CD4-positive, alpha-beta T cell treated with Interleukin-4 for 4 hours (primary cell): ENCODE measurements at places on chromosomes 12 and 14.
A peak's percentile ranks its signal among the peaks of the same experiment; 100 is the strongest.

DNA sequence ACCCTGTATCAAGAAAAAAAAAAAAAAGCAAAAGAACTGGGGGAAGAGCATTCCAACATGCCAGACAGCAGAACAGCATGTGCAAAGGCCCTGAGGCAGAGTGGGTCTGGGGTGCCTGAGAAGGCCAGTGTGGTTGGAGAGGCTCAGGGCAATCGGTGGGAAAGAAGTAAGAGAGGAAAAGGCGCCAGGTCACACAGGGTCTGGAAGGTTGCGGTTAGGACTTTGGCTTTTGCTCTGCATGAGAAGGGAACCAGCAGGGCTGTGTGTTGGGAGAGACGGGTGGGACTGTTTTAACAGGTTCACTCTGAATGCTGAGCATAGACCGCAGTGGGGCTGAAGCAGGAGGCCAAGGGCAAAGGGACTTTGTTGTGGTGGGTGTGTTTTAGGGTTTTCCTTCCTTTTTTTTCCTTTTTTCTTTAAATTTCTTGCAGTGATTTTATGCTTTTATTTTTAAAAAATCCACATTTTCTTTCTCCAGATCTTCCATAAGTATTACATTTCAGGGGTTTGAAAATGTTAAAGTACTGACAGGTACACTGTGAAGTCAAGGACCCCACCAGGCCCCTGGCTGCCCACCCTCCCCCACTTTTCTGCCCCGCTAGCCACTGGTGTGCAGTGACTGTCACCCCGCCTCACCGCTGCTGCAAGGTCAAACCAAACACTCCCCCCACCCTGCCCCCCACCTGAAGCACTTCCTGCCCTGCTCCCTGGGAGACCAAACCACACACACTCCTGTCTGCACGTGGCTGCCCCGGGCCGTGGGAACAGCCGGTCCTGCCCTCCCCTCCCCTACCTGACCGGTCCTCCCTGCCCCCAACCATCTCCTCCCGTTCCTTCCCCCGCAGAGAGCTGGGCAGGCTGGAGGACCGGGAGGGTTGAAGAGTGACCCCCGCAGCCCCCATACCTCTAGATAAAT is 30.0 kb downstream of the DTX1 start:
- DNase-seq = peak; percentile 35

GRCh38 chr12:50551866-50552265 is 47.1 kb downstream of the DIP2B start:
- no peak for DNase-seq

GRCh38 chr12:86741531-86741930 is 485.3 kb upstream of the MGAT4C start:
- no peak for DNase-seq

GRCh38 chr14:77574446-77575115 is 41.9 kb downstream of the SPTLC2 start:
- no peak for DNase-seq

- DNase-seq = no peak
These were observed 572 bp downstream of the EFS start for GRCh38 chr14:23364164-23365035.

DNA sequence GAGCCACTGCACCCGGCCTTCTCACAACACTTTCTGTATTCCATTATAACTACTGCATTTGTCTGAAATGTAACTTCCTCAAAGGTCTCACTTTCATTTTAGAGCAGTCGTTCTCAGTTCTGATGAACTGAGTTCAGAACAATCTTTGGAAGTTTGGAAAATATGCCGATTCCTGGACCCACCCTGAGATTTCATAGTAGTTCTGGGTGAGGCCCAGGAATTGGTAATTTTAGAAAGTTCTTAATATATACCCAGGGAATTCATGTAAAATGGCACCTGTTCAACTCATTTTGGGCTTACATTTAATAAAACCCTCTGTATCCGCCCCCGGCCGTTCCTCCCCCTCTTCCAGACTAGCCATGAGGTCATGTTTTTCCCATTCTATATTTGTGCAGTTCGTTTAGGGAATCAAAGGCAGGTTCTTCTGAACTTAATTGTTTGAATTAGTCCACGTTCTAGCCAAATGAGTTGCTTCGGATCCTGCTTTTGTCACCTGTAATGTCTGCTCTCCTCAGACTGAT is 5.9 kb downstream of the GSG1 start:
- DNase-seq = no peak

- DNase-seq = no peak
These were observed 83.1 kb downstream of the ANO6 start for GRCh38 chr12:45298721-45299692.

DNA sequence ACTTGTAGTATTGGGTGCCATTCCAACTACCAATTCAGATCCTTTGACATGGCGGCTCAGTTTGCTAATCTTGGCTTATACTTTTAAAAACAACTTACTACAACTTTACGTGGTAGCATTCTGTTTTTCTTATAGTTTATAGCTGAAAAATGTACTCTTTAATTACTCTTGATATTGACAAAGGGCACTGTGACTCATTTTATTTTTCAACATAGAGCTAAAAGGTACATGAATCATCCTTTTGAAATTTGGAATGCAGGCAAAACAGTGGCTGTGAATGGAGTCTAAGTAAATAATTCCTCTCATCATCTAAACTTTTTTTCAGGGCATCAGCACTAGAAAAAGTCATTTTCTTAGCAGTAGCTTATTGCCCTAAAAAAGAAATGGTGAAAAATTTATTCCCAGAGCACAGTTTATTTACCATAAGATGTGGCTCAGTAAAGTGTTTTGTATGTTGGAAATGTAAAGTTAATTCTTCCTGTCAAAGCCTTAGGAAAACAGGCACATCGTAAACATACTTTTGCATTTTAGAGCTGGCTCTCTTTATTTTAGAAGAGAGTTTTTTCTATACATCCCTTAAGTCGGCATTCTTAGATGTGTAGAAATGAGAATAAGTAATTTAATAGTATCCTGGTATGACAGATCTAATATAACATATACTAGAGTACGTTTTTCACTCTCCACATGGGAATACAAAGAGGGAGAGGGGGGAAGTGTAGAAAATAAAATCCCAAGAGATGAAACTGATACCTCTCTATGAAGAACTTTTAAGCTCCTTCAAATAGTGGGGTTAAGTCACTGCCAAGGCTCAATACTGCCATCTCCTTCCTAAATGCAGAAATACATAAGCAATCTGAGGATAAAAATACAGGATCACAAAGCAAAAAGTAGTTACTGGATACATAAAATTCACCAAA is 55.2 kb downstream of the SLC25A21 start:
- no peak for DNase-seq

GRCh38 chr12:112844814-112845565 is 53.4 kb downstream of the RPH3A start:
- no peak for DNase-seq

- no peak for DNase-seq
These were observed 34.9 kb upstream of the ZNF740 start for GRCh38 chr12:53145383-53146260.

DNA sequence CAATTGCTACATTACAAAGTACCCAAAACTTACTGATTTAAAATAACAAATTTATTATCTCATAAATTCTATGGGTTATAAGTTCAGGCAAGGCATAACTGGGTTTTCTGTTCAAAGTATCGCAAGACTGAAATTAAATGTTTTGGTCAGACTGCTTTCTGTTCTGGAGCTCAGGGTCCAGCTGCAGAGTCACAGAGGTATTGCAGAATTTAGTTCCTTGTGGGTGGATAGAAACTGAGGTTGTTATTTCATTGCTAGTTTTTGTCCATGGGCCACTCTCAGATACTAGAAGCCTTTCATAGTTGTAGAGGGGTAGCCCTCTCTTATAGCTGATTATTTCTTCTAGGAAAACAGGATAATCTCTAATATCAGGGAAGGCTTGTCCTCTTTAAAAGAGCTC is 467.9 kb downstream of the TRHDE start:
- no peak for DNase-seq

DNA sequence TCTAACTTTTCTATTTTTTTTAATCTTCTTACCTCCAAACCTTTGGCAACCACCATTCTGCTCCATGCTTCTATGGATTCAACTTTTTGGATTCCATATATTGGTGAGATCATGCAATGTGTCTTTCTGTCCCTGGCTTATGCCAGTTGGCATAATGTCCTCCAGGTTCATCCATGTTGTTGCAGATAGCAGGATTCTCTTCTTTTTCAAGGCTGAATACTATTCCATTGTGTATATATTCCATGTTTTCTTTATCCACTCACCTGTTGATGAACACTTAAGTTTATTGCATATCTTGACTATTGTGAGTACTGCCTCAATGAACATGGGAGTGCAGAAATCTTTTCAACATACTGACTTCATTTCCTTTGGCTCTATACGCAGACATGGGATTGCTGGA is 21.2 kb upstream of the SLC38A4 start:
- DNase-seq = no peak

GRCh38 chr12:130711756-130712155 is 4.3 kb downstream of the RIMBP2 start:
- DNase-seq = no peak
